ENCODE measurements at places on chromosomes 11 and 22.

DNA sequence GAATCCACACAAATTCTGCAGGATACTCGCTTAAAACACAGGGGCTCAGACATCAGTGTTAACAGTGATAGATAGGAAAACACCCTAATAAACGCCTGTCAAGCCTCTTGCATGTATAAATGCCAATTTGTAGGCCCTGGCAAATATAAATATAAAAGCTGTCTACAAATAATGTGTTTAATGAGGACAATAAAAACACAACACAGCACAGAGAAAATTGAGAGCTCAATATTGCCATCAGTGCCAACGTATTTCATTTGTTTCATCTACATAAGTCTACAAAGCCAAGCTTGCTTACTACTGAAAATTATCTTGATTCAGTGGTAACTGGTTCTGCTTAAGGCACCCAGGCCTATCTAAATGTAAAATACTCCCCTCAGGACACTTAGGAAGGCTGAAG lies 1387.0 kb upstream of the TENM4 start:
- no peak for DNase-seq

GRCh38 chr11:117983163-117983475 lies 3.1 kb upstream of the IL10RA start:
- DNase-seq, result no peak

- no peak for DNase-seq
Measured at GRCh38 chr11:19910931-19911330, 198.3 kb downstream of the NAV2 start.

DNA sequence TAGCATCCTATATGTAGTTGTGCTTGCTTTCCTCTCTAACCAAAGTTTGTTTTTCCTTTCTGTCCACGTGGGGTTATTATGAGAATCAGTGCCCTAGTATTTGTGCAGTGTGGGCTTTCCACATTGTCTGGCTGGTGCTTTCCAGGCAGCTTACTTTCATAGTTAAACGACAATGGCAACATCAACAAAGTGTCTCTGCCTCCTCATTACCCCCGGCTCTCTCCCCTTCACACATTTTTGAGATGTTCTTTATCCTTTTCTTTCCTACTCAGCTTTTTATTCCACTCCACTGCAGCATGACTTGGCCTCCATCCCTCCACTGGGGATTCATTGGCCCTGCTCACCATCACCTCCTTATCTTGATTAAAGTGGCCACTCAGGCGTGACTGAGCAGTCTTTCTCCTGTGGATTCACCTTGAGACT lies 19.1 kb downstream of the SPECC1L start:
- DNase-seq, result no peak

DNA sequence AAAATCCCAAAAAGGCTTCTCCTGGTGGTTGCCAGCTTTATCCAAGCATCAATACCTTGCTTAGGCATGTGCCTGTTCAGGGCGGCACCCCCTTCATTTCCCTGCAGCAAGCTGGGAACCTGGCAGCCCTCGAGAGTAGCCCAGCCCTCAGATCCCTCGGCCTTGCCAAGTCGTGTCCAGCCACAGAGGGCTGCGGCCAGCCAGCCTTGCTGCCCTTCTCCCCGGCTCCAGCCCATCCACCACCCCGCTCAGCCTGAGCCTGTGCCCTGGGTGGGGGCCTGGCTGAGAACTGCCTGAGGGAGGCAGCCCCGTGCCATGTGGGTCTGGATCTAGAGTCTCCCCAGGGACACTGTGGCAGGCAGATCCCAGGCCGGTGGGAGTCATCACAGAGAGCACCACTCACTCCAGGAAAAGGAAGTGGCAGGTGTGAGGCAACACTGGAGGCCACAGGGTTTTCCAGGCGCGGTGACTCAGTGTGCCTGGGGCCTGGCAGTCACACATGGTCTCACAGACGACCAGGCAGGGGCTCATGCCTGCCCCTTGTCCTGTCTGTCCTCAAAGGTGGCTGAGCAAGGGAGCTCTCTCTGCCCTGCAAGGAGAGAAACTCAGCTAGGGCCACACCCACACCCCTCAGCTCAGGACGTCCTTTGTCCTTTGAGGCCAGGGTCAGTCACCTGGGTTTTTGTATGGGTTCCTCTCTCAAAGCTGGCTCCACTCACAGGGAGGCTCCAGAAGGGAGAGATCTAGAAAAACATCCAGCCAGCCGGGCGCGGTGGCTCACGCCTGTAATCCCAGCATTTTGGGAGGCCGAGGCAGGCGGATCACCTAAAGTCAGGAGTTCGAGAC lies 12.2 kb upstream of the CDC42BPG start:
- DNase-seq, result no peak
